CD8-positive, alpha-beta T cell (primary cell): ENCODE measurements at places on chromosomes 1 and 21. TPM values are rescaled to one million over a fixed set of nuclear protein-coding genes. Genes with fewer than 3 reads are reported as not detected.

GRCh38 chr1:54263601-54264226 is 63.7 kb downstream of the MRPL37 start:
- DNase-seq: no peak

- no peak for DNase-seq
Measured at GRCh38 chr1:171446386-171446785, 38.9 kb upstream of the PRRC2C start.

GRCh38 chr21:44516342-44516741 is 23.7 kb downstream of the KRTAP10-1 start:
- no peak for DNase-seq

- DNase-seq: no peak
Measured at GRCh38 chr1:107459204-107459904, 318.5 kb downstream of the NTNG1 start.

DNA sequence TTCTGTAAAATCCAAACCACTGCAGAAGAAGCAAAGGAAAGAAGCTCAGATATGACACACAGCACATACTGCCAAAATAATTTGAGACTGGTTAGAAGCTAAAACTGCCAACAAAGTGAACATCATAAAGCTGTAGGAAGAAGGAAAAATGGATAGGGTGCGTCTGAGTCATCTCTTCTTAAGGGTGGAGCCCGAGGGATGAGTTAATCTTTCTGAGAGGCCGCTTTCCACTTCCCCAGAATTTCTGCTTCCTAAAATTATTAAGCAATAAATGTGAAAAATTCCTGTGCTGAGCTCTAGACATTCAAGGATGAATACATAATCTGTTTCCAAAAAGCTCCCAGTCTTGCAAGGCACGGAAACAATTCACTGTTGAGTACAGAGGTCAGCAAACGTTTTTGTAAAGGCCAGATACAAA is 20.1 kb downstream of the PPT1 start:
- no peak for DNase-seq

- DNase-seq: no peak
Measured at GRCh38 chr1:114330451-114330983, 176.8 kb upstream of the SYT6 start.

- DNase-seq: no peak
Measured at GRCh38 chr1:112727716-112728115, 12.6 kb upstream of the PPM1J start.

- no peak for DNase-seq
Measured at GRCh38 chr1:89706700-89707012, 73.7 kb downstream of the LRRC8C start.

DNA sequence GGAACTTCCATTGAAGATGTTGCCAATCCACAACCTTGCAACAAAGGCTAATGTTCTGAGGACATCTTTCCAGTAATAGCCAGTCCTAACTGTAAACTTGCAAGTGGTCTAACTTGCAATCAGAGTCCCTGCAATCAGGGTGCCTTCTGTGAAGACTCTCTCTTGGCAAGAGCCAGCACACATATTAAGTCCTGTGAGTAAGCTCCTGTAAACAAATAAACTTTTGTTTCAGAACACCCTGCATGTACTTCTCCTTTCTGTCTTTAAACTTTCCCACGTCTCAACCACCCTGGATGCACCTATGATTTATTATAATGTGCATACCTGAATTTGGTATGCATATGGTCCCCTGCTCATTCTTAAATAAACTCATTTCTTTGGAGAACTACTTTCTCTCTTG is 9.1 kb downstream of the GBP7 start:
- no peak for DNase-seq

The UBE2G2 gene
- total RNA-seq: 89.1 TPM

- no peak for DNase-seq
Measured at GRCh38 chr1:6775261-6776043, 9.8 kb upstream of the CAMTA1 start.

GRCh38 chr1:151367658-151368392 is 4.7 kb downstream of the SELENBP1 start:
- DNase-seq: no peak

- no peak for DNase-seq
Measured at GRCh38 chr21:44872649-44873355, 688 bp downstream of the PTTG1IP start.

GRCh38 chr1:199759268-199759730 is 268.2 kb upstream of the NR5A2 start:
- no peak for DNase-seq

GRCh38 chr21:40179166-40179565 is 311.9 kb downstream of the PCP4 start:
- DNase-seq: no peak

The TXNDC12 gene
- 16.0 TPM for total RNA-seq

GRCh38 chr1:84621553-84621952 is 47.3 kb upstream of the CTBS start:
- DNase-seq: no peak

- DNase-seq: no peak
Measured at GRCh38 chr1:203671521-203672278, 45.1 kb downstream of the ATP2B4 start.

The SELL gene
- total RNA-seq: 80.7 TPM

- DNase-seq: no peak
Measured at GRCh38 chr1:51219022-51219421, 17.1 kb upstream of the RNF11 start.

The SH2D5 gene
- not detected for total RNA-seq

The KIRREL1 gene
- not detected for total RNA-seq

The S100A1 gene
- not detected for total RNA-seq
